ENCODE measurements at places on chromosomes 2 and 18.

DNA sequence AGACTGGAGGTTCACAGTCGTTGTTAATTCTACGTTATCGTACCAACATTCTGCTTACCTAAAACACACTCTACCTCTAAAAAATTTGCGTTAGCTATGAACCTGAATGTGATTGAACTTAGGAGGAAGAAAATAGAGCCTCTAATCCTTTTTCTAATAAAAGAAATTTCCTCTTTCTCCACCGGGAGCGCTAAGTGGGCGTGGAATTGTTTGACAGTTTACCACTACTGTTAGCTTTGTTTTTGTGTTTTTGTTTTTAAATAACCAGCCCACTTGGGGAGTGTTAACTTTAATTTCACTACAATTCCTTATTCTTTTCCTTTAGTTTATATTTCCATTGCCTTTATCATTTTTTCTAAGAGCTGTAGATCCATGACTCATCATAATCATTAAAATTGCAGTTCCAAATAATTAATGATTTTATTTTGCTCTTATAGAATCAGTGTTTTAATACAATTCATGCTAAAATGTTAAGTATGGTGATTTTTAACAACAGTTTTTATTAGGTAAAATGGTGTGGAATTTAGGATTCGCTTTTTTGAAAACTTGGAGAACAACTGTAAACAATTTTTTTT lies 55.0 kb upstream of the ITM2C start:
- no peak for DNase-seq

DNA sequence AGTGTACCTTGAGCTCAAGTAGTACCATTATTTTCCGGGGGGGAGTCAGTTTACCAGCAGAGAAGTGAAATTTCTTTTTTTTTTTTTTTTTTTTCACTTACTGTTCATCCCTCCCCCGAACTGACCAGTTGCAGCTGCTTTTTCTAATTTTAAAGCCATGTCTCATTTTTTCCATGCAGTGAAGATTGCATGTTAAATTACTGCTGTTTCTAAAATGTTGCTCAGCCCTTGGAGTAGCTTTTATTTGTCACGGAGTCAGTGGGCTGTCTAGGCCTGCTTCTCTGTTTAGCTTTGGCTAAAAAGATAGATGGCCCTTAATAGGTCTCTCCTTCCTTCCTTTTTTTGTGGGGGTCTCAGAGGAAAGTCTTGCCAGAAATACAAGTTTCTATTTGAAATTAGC lies 70.2 kb downstream of the NGEF start:
- DNase-seq: no peak

GRCh38 chr2:120472891-120473309 lies 127.0 kb downstream of the INHBB start:
- no peak for DNase-seq

DNA sequence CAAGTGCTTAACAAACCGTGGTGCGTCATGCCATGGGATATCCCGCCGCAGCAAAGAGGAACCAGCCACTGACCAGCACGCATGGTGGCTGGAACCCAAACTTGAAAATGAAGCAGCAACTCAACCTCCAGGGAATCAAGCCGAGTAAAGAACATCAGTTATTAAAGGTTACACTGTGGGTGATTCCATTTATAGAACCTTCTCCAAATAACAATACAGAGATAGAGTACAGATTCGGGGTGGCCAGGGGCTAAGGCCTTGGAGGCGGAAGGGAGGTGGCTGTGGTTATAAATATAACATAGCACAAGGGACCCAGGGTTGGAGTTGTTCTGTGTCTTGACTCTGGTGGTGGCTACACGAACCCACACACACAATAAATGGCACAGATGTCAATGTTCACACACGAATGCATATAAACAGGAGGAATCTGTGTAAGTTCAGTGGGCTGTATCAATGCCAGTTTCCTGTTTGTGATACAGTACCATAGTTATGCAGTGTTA lies 123.1 kb downstream of the EIPR1 start:
- no peak for DNase-seq

GRCh38 chr18:25798046-25798445 lies 292.4 kb downstream of the SS18 start:
- no peak for DNase-seq

GRCh38 chr2:40394597-40394996 lies 57.3 kb downstream of the SLC8A1 start:
- DNase-seq: no peak

DNA sequence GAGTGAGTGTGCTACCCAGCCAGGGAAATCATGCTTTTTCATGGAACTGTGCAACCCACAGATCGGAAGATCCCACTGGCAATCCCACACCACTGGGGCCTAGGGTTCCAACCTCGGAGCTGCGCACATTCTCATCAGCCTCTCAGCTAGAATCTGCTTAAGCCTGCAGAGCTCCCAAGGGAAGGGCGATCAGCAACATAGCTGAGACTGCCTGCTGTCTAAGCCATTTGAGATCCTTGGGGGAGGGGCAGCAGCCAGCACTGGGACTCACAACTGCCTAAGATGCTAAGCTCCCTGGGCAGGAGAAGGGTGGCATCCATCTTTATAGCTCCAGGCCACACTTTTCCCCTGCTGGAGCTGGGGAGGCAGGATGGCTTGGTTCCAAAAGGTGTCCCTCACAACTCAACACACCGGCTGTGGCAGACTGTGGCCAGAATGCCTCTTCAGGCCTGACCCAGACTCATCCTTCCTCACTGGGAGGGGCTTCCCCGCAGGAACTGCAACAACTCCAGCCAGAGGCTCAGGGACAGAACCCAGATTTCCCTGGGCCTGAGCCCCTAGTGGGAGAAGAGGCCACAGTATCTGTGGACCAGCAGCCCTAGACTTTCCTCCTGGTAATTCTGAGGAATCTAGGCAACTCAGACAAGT lies 1133.3 kb upstream of the PIK3C3 start:
- no peak for DNase-seq

DNA sequence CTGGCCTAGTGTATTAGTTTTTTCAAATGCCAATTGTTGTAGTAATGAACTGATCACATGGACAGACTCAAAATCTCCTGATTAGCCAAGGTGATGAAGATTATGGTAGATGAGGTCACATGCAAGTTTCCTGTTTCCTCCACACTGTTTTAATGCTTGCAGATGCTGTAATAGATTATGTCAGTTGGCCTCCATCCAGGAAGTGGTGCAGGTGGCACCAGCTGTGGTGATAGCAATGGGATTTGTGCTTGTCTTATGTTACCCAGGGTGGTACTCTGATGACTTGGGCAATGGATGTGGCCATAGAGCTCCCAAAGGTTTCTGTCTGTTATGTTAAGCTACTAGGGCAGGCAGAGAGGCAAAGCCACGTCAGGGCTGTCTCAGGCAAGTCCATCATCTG lies 332.9 kb upstream of the DDX18 start:
- no peak for DNase-seq

DNA sequence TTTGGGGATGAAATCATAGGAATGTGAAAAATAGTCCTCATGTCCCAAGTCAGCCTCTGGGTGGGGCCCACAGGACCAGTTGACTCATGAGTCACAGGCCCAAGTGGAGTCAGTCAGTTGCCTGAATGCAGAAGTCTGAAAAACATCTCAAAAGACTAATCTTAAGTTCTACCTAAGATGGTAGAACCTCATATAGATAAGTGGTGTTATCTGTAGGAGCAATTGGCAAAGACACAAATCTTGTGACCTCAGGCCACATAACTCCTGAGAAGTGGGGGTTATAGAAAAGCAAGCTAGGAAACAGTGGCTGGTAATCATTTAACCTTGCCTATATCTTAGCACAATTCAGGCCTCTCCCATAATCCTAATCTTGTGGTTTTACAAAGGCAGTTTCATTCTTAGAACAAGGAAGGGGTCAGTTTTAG lies 257.1 kb upstream of the SPOPL start:
- no peak for DNase-seq

DNA sequence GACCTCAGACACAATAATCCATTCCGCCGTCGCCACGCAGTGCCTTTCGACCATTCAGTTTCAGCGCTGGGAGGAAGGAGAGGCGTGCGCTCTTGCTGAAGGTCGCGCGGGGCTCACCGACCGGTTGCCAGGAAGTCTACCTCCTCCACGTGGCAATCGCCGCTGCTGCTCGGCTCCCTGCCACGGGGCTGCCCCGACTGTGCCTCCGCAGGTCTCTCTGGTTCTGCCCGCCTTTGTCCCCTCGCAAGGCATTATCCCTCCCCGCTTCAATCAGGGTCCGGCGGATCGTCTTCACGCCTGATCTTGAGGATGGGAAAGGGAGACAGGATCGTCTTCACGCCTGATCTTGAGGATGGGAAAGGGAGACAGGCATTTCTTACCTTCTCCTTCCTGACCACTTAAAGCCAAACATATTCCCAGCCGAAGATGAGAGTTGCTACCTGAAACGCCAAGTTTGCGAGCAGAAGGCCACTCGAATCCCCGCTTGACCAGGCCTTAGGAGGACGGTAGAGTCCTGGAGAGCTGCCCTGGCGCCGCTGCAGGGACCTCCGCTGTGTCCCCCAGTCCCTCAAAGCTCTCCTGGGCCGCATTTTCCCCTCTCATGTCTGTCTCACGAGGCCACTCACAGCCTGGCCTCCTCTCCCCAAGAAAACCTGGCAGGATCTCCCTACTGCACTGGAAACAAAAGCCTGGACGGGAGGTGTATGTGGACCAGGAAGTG lies 4.3 kb upstream of the GPR45 start:
- no peak for DNase-seq

DNA sequence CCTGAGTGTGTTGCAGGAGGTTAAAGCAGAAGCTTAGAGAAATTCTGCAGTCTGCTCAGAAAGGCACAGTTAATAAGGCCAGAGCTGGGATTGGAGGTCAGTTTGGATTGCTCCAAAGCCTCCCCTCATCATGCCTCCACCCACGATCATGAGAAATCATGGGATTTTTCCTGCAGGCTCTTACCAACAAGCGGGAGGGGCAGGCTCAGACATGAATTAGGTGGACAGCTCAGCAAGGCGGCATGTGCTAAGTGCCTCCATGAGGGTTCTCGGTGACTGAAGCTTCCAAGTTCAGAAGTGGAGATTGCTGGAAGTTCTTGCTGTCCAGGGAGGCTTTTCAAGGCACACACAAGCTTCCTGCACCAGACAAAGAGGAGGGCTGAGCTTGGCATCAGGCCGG lies 163.8 kb downstream of the SETBP1 start:
- no peak for DNase-seq

- peak; percentile 52 for DNase-seq
Measured at GRCh38 chr2:240232961-240233884, 92.8 kb upstream of the OTOS start.

GRCh38 chr2:65501074-65501473 lies 68.7 kb upstream of the SPRED2 start:
- DNase-seq: no peak

DNA sequence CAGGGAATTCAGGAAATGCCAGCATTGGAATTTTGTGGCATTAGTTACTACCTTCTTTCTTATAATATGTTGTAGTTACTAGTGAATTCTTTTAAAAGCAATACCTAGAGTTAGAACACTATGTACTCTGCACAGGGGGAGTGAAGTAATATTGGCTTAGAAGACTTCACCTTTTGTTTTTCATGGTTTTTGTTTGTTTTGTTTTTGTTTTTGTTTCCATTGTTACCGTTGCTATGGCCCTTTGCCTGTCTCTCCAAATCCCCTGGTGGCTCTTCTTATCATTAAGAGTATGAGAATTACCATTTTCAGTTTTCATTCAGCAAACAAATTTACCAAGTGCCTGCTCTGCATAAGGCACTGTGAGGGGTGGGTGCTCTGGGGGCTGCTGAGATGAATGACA lies 160.1 kb downstream of the HAUS1 start:
- no peak for DNase-seq

GRCh38 chr2:197322724-197323720 lies 12.4 kb upstream of the ANKRD44 start:
- DNase-seq: no peak

GRCh38 chr2:109087055-109087663 lies 41.8 kb upstream of the SH3RF3 start:
- DNase-seq: no peak

GRCh38 chr2:72937356-72937669 lies 20.0 kb downstream of the EMX1 start:
- no peak for DNase-seq

- DNase-seq: no peak
Measured at GRCh38 chr2:185337033-185337432, 401.6 kb upstream of the FSIP2 start.
